ENCODE measurements at places on chromosomes 7 and 10.

DNA sequence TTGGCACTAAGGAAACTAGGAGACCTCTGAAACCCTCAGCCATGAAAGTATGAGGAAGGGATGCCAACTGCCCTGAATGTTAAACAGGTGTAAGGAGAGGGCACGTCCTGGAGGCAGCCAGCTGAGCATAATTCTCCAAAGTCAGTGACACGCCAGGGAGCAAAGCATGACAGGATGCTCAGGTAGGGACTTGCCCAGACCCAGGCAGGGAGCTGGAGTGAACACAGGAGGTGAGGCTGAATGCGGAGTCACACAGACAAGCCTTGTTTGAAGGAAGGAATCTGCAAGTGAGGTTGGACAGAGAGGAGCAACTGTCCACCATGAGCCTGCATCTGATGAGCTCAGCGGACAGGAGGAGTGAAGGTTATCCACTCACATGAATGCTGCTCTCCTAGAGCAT, 41.5 kb downstream of the KLRG2 start:
- no peak for DNase-seq

GRCh38 chr7:363626-364025, 73.7 kb downstream of the FOXL3 start:
- no peak for DNase-seq

- DNase-seq = no peak
Measured at GRCh38 chr10:15879058-15879457, 18.8 kb upstream of the MINDY3 start.

- DNase-seq = no peak
Measured at GRCh38 chr10:71547312-71547711, 150.6 kb downstream of the CDH23 start.

GRCh38 chr10:100347568-100348195, 649 bp downstream of the SCD start:
- DNase-seq = no peak

- DNase-seq = no peak
Measured at GRCh38 chr7:53993224-53993623, 549.0 kb upstream of the VSTM2A start.

DNA sequence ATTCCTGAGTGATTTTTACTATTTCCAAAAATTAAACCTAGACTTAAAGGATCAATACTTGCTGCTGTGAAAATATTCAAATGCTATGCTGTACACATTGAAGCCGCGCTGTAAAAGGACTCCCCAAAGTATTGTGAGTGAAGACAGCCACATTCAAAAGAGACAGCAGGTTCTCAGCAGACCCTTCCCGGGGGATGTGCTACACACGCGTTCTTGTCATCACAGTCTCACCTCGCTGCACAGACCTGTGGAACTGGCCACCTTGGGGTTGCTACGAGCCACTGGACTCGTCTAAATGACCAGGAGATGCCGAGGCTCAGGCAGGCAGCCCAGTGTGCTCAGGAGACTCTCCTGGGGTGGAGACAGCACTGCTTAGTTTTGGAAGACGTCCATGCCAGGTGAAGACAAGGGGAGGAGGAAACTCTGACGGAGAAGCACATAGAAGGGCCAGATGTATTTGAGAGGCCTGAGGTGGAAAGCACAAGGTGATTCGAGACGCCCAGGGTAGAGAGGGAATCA, 367.7 kb upstream of the SHH start:
- DNase-seq = no peak

DNA sequence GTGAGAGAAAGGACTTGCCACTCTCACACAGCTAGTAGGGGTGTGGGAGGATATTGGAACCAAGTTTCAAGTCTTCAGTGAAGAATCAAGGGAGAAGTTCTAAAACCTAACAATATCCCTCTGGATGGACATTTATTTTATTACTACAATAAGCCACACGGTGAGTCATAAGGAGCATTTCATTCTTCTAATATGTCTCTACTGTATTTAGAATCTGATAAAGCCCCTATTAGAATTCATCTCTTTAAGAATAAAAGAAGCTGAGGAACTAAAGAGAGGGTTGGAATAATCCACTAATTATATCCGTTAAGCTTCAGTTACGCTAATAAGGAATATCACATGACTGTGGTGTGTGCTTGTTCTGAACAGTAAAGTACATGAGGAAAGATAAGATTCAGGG, 40.9 kb upstream of the ATRNL1 start:
- DNase-seq = no peak

- no peak for DNase-seq
Measured at GRCh38 chr10:61835069-61835945, 66.2 kb upstream of the ARID5B start.

DNA sequence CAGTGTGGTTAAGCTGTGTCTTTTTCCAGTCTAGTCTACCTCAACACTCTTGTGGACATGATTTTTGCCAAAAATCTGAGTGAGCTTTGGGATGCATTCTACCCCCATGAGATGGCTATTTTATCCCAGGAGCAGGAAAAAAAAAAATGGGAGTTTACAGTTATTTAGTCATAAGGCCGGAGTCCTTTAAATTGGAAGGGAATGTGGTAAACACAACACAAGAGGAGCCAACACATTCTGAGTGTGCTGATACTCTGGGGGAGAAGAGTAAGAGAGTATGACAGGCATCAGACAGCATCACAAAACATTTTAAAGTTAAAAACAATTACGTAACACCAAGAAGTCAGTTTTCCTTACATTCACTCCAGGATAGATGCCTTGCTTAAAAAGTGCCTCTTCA, 46.1 kb downstream of the C1GALT1 start:
- DNase-seq = no peak

- no peak for DNase-seq
Measured at GRCh38 chr7:95433129-95433528, 1.7 kb downstream of the PON2 start.

DNA sequence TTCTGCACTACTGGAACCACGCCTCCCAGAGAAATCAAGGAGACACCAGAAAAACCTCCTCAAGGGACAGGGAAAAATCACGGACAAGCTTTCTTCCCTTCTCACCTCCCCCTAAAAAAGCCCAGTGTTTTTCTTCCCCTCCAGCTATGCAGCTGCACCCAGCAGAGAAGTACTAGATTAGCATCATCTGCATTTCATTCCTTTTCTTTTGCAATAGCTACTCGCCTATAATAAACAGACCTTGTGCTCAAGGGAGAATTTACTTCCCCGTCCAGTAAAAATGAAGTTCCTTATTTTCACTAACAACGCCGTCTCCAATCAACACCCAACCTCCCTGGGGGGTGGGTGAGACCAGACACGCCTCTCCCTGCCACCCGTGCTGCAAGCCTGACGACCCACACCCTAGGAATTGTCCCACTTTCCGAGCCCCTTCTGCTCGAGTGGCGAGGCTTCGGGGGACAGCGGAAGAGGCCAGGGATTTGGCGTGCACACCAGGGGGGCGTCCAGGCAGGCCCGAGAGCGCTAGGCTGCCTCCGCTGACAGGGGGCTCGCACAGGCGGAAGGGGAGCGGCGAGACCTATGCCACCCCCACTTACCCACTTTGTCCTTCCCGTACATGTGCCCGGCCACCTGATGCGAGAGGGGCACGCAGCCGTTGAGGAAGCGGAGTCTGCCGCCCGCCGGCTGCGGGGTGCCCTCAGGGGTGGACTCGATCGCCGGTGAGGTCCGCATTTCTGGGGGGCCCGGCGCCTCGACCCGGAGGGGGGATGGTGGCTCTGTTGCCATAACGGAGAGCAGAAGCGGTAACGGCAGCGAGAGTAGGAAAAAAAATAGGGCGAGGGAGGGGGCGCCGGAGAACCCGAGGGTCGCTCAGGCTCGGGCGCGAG, 625 bp downstream of the IPMK start:
- DNase-seq = no peak

- no peak for DNase-seq
Measured at GRCh38 chr7:587767-588166, 68.1 kb upstream of the PDGFA start.
